ENCODE measurements at places on chromosomes 6 and 20.

GRCh38 chr6:134908906-134909516 lies 40.9 kb downstream of the ALDH8A1 start:
- no peak for DNase-seq

- no peak for DNase-seq
Observed at GRCh38 chr6:85585741-85586140, 7.9 kb downstream of the SNX14 start.

GRCh38 chr6:28224131-28225055 lies 682 bp upstream of the ZSCAN9 start:
- no peak for DNase-seq

DNA sequence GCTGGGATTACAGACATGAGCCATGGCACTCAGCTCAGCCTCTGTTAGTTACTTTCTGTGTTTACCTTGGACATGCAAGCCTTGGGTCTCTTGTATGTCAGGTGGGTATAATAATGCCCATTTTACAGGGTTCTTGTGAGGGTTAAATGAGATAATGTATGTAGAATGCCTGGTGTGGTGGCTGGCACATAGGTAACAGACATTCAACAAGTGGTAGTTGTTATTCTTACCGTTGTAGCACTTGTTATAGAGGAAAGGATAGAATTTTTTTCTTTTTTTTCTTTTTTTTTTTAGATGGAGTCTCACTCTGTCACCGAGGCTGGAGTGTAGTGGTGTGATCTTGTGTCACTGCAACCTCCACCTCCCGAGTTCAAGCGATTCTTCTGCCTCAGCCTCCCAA lies 8.0 kb upstream of the KIF13A start:
- DNase-seq, result no peak

- DNase-seq, result no peak
Observed at GRCh38 chr6:165749163-165749562, 86.1 kb upstream of the PDE10A start.

DNA sequence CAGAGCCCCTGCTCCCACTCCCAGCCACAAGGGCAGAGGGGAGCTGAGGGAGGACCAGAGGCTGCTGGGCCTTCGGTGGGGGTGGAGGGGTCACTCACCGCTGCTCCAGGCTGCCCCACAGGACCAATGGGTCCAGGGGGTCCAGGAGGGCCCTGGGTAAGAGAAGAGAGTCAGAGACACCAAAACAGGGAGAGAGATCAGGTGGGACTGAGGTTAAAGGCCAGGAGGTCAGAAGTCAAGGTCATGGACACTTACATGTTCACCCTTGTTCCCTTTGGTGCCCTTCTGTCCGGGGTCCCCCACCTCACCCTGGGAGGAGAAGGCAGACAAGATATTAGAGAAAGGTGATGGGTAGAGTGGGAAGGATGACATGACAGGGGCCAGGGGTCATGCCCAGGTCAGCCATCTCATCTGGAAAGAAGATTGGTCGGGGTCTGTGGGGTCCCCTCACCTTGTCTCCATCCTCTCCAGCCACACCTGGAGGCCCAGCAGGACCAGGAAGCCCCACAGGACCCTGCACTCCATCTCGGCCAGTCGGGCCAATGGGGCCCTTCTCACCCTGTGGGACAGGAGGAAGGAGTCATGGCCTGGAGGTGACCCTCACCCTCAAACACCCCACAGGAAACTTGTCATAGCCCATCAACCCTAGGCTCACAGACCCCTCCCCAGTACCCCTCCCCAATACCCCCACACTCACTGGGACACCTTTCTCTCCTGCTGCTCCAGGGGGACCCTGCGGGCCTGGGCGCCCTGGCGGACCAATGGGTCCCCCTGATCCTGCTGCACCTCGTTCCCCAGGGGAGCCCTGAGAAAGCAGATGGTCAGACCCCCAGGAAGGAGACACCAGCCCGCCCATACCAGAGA lies 21.0 kb downstream of the COL11A2 start:
- DNase-seq, result no peak

GRCh38 chr6:105759015-105759414 lies 327.1 kb upstream of the PRDM1 start:
- DNase-seq, result no peak

DNA sequence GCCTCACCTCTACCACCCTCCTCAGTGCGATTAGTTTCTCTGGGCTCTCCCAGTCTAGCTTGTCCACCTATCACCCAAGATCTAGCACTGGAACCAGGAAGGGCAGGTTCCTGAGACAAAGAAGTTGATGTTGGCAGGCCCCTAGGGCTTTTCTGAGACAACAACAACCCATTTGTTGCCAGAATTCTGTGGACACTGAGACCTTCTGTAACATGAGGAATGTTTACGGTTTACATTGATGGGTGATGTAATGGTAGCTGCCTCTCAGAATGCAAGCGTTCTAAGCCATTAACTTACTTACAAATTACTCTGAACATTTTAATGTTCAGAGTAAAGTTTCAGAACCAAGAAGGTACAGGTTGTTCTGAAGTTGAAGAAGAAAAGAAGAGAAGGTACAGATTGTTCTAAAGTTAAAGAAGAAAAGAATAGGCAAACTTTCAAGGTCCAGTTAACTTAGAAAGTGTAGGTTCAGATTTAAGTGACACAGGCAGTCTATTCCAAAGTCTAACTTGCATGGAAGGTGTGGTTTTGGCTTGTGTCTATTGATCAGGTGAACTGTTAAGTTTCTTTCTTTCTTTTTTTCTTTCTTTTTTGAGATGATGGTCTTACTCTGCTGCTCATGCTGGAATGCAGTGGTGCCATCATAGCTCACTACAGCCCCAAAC lies 3.7 kb upstream of the MED23 start:
- DNase-seq, result no peak

GRCh38 chr20:53408691-53409446 lies 184.8 kb downstream of the ZNF217 start:
- DNase-seq, result no peak

DNA sequence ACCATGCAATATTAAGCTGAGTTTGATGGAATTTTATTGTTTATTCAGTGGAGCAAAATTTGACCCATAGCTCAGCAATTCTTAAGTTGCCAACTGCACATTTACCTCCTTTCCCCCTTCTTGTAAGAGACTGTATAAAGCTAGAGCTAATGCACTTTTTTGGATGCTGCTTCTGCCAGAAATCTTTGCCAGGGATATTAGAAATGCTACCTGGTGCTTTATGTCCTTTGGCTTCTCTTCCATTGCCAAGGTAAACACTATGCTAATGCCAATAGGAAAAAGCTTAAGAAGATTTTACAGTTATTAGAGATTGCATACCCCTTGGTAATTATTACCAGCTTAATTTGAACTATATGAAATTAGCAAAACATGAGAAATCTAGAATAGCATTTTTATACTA lies 79.0 kb upstream of the OGFRL1 start:
- no peak for DNase-seq

- peak; percentile 13 for DNase-seq
Observed at GRCh38 chr6:169990095-169991030, 238.9 kb downstream of the ERMARD start.

- DNase-seq, result no peak
Observed at GRCh38 chr20:5810800-5811422, 60.7 kb downstream of the SHLD1 start.

DNA sequence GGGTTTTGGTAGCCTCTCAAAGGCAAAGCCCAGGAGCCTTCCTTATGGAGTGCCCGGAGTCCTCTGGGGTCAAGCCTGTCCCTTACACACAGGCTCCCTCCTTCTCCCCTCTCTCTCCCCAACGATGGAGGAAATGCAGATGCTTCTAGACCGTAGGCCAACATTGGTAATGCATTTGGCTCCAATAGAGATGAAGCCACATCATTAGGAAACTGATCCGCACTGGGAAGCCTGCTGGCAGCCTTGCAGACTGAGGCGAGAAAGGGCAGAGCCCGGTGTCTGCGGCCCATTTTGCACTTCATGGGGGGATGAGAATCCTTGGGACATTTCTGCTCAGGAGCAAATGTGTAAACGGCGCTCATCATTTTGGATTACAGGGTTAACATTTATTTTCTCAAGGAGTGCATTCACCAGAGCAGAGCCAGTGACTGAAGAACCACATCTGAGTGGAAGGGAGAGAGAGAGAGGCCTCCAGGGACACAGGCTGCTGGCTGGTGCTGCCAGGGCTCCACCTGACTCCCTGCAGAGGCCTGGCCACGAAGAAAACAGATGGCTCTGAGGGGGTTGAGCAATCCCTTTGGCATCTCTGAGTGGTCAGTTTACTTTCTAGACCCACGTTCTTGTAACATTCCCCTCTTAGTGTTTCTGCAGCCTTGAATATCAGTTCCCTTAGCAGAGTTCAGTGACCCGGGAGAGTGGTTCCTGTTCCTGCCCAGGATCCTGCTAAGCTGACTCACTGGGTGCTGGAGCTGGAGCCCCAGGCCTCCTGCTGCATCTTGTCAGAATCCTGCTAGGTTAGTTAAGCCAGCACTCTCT lies 4.4 kb upstream of the CST3 start:
- DNase-seq, result no peak

DNA sequence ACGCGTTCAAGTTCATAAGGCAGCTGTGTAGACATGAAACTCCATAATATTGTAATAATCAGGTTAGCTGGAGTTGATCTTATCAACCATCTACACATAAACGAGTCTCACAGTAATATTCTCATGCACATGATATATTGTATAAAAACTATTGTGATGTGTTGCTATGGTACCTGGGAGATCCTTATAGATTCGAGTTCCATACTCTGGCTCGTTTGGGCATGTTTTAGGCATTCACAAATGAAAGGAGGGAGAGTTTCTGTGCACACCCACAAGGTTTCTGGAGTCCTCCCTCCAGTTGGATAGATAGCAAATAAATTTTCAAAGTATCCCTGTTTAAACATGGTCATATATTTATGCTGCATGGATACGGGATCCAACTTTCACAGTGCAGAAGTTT lies 567.5 kb upstream of the SLC35B3 start:
- DNase-seq, result no peak

DNA sequence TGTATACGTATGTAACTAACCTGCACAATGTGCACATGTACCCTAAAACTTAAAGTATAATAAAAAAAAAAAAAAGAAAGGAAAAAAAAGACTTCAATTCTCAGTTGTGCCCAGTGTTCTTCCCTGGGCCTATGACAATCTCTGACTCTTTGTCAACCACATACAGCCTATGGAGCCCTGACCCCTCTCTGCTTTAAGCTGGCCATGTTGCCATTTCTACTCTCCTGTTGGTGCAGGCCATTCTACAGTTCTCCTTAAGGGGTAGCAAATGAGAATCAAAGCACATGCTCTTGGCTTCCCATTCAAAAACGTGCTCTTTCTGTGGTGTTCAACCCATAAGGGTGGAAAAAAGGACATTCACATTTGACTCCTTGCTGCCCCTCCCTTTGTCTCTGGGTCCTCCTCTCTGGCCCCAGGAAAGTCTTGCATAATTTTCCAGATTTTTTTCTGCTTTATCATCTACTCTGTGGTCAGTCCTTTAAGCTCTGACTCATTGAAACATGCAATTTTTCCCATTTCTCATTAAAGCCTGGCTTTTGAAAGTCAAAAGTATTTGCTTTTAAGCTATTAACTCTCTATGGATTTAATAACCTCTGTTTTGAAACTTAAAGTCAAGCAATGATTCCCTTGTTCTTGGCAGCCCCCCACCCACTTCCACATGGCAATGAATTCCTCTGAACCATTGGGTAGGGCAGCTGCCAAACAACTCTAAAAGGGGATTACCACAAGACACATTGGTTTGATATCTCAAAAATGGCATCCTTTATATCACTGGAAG lies 208.6 kb upstream of the MCHR2 start:
- no peak for DNase-seq

Data from CD4-positive, alpha-beta T cell treated with Interleukin-15 for 4 hours (primary cell).